ENCODE measurements at places on chromosomes 12 and 14. TPM values are rescaled to one million over a fixed set of nuclear protein-coding genes. Genes with fewer than 3 reads are reported as not detected.

GRCh38 chr12:96398424-96399119 lies 1.7 kb downstream of the CDK17 start:
- no peak for DNase-seq

NFKBIA gene
- total RNA-seq: 186 TPM

DNA sequence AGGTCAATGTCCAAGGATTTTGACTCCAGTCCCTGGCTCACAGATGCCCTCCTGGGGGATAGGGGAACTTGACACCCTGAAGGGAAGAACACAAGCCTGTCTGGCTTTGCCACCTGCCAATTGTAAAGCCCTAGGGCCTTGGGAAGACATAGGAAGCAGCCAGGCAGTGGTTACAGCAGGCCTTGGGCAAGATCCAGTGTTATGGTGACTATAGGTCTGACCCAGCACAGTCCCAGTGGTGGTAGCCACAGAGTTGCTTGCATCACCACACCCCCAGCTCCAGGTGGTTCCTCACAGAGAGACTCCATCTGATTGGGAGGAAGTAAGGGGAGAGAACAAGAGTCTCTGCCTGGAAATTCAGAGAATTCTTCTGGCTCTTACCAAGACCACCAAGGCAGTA lies 24.2 kb downstream of the OR6C68 start:
- no peak for DNase-seq

- no peak for DNase-seq
These were observed 45.4 kb upstream of the SRP54 start for GRCh38 chr14:34937442-34937841.

GRCh38 chr12:92272061-92272964 lies 126.7 kb upstream of the BTG1 start:
- DNase-seq: no peak

- peak; percentile 41 for DNase-seq
These were observed 8.1 kb downstream of the GAPDH start for GRCh38 chr12:6542209-6543009.

- DNase-seq: no peak
These were observed 291.6 kb upstream of the SLC16A7 start for GRCh38 chr12:59304077-59304721.

GRCh38 chr12:4943067-4943937 lies 33.6 kb downstream of the KCNA1 start:
- no peak for DNase-seq

- no peak for DNase-seq
These were observed 15.3 kb upstream of the NRXN3 start for GRCh38 chr14:78154827-78155226.

GRCh38 chr12:102415515-102415914 lies 64.8 kb downstream of the IGF1 start:
- DNase-seq: no peak

DNA sequence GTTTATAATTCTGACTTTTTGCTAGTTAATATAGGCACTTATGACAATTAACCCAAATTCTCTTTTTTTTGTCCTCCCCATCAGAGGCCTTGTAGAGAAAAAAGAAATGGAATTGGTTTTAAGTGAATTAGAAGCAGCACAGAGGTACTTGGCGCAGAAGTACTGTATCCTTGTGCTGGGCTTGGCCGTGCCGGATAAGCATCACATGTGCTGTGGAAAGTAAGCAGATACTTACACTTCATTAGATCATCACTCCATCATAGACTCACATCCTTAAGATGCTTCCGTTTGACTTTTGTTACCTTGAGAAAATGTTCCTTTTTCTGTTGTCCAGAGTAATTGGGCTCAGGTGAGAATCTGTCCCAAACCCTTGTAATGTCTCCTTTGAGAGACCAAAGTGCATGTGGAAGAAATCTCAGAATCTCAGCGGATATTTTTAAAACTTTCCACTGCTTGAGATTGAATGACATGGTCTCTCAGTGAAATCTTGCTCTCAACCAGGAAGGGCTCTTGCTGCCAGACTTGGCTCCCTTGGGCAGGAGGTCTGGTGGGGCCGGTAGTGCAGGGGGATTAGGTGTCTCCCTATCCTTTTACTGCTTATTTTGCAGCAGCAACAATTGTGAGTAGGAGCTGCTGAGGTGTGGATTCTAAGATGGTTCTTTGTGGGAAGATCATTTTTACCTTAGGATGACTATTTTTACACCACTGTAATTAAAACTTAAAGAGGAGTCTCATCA lies 24.8 kb downstream of the PPP1R36 start:
- no peak for DNase-seq

RIMBP2 gene
- total RNA-seq: 0.39 TPM

DNA sequence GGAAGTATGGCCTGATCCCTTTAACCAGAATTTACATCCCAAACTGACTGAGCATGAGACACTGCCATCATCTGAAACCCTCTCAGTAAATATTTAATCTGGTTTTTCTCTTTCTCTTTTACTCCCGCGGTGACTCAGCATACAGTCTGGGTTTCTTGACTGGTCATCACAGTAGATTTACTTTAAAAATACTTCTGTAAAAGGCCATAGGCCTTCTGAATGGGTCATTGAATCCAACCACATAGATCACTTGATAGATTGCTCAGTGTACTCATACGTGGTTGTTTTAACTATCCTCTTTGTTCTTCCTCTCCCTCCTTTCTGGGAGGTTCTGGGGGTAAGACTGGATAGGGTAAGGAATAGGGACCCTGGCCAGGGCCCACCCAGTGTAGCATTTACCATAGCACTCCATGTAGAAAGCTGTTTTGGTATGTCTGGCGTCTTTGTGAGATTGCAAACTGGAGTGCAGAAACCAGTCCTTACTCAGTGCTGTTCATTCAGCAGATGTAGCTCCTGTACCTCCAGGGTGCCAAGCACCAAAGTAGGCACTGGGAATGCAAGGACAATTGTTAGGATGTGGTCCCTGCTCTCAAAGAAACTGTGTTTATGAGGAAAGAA lies 165.7 kb downstream of the SRGAP1 start:
- DNase-seq: no peak

GRCh38 chr14:92652413-92653151 lies 95.8 kb downstream of the LGMN start:
- DNase-seq: no peak
